Cortex of kidney (tissue), 1 donor: ENCODE measurements at places on chromosomes 7 and 10.

DNA sequence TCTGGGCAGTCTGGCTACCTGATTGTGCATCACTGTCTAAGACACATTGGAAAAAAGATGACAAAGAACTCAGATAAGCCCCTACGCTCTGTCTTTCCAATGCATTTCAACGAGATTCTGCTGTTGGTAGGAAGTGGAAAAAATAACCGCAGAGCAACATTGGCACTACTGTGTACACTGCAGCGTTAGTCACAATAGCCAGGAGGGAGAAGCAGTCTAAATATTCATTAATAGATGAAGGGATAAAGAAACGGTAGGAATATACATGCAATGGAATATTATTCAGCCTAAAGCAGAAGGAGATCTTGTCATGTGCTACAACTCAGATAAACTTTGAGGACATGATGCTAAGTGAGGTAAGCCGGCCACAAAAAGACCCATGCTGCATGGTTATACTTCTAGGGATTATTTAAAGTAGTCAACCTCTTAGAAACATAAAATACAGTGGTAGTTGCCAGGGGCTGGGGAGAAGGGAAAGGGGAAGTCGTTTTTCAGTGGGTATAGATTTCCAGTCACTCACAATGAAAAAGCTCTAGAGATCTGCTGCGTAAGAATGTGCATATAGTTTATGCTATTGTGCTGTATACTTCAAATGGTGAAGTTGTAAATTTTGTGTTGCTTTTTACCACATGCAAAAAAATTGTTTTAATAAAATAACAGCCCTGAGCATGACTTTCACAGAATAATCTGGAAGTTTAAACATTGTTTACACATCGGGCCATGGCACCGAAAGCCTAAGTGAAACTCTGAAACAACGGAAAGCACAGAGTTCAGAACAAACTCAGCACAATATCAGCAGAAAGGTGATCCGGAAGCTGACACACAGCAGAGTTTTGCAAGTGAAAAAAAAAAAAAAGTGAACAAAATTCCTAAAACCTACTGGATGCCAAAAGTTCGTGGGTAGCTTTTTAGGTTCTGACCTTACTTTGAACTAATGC, 40.1 kb downstream of the ELMO1 start:
- no peak for DNase-seq

- DNase-seq, result no peak
Observed at GRCh38 chr7:36884351-36884750, 160.1 kb upstream of the AOAH start.

DNA sequence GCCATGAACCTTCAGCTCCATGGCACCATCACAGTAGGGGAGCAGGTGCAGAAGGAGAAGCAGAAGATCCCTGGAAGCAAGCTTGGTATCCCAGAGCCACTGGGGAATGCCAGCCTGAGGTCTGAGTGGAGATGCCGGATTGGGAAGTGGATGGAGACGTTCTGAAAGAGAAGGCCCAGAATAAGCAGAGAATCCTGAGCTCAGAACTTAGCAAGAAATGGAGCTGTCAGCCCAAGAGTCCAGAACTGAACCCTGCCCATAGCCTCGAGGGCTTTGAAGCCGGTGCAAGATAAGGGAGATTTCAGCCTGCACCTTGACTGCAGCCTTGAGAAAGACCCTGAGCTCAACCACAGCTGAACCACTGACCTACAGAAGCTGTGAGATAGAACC, 13.9 kb upstream of the GDF10 start:
- no peak for DNase-seq

GRCh38 chr10:79402625-79402946, 42.8 kb downstream of the ZCCHC24 start:
- DNase-seq, result no peak

GRCh38 chr10:31520986-31521831, 202.2 kb downstream of the ZEB1 start:
- DNase-seq, result no peak

DNA sequence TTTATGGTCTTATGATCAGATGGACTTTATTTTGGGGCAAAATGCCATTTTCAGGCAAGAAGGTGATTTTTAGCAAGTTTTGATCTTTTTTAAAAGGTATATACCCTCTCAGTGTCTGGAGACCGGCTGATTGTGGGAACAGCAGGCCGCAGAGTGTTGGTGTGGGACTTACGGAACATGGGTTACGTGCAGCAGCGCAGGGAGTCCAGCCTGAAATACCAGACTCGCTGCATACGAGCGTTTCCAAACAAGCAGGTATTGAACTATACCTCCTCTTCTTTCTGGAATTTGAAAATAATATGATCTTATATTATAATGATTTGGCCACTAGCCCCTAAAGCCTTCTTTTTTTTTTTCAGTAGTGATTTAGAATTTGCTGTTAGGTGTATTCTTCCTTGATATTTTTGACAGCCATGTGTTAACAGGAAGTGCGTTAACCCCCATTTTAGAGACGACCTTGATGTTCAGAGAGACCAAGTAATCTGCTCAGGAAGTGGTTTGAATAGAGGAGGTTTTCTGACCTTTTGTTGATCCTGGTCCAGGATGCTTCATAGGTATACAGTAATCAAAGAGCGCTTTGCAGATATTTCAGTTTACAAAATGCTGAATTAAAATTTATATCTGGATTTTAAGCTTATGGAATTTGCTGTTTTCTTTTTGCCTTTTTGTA, 6.2 kb downstream of the BUB3 start:
- no peak for DNase-seq

- DNase-seq, result no peak
Observed at GRCh38 chr10:60236869-60237524, 152.7 kb downstream of the ANK3 start.

GRCh38 chr7:131105294-131105798, 222.3 kb upstream of the MKLN1 start:
- no peak for DNase-seq

- DNase-seq, result no peak
Observed at GRCh38 chr7:46291050-46291438, 370.0 kb upstream of the IGFBP3 start.

DNA sequence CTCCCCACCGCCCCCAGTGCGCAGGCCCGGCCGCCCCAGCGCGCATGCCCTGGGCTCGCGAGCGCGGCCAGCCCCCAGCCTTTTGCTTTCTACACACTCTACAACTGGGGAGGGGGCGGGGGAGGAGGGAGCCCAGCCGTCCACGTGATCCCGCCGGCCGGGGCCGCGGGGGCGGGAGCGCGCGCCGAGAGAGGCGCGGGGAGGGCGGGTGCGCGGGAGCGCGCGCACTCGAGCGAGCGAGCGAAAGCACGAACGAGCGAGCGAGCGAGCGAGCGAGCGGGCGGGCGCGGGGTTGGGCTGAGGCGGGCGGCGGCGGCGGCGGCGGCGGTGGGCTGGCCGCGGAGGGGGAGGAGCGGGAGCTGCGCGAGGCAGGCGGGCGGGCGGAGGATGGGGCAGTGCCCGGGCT, at the start of gene AUTS2:
Gene AUTS2 (plus strand): TSS at position 395 of the 406 bp plus-strand sequence. CDS start 1,179 bp downstream, outside the sequence.
- DNase-seq, result no peak

GRCh38 chr10:91613411-91614187, 19.3 kb downstream of the PPP1R3C start:
- no peak for DNase-seq
